ENCODE measurements at places on chromosomes 3 and 15. TPM values are rescaled to one million over a fixed set of nuclear protein-coding genes. Genes with fewer than 3 reads are reported as not detected.

The NME9 gene
- not detected for total RNA-seq

The GRM2 gene
- total RNA-seq: 0.26 TPM

The PPP1R14D gene
- total RNA-seq: not detected

The ANKUB1 gene
- total RNA-seq: not detected

The SLC51B gene
- not detected for total RNA-seq

The SLC12A1 gene
- not detected for total RNA-seq

The RPL32 gene
- total RNA-seq: 1,369 TPM

DNA sequence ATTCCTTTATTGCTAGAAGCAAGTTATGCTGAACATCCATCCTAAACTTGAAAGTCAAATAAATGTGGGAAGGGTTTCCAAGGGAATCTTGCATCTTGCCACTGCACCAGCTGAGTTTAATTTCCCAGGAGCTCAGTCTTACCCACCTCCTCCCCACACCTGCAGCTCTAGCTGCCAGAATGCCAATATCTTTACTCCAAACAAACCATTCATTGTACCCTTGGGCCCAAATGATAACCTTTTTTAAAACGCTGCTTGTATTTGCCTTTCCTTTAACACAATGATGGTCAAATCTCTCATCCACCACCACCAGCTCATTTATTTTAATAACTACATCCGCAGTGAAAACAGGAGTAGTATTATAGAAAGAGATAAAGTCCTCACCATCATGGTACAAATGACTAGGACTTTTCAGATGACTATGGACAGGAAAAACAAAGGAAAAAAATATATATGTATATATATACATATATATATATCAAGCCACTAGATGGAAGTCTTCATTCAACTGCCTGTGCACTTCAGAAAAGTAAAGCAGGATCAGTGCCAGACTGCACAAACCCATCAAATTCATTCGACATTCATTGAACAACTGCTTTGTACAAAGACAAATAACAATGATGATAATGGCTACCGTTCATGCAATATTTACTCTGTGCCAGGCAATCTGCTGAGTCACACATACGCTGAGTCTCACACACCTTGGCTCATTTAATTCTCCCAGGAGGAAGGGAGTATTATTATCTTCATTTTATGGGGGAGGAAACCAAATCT is 44.0 kb downstream of the BFSP2 start:
- H3K4me1 ChIP-seq: peaks cover 23% of the 10 kb centered on the region
- H3K27me3 ChIP-seq: no peaks in the 10 kb centered on the region
- H3K36me3 ChIP-seq: no peaks in the 10 kb centered on the region
- DNase-seq: peak; percentile 50

DNA sequence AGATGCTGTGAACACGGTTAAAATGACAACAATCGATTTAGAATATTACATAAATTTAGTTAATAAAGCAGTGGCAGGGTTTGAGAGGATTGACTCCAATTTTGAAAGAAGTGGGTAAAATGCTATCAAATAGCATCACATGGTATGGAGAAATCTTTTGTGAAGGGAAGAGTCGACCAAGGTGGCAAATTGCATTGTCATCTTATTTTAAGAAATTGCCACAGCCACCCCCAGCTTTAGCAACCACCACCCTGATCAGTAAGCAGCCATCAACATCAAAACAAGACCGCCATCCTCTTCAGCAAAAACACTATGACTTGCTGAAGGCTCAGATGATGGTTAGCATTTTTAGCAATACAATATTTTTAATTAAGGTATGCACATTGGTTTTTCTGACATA is 5.7 kb upstream of the CCR5 start:
- no peak overlapping the region for H3K4me3 ChIP-seq
- no peaks in the 10 kb centered on the region for H3K27me3 ChIP-seq
- no peak overlapping the region for H3K27ac ChIP-seq
- no peak for DNase-seq
- no peaks in the 10 kb centered on the region for H3K4me1 ChIP-seq

GRCh38 chr3:134511500-134511899 is 25.6 kb downstream of the CEP63 start:
- no peak overlapping the region for H3K4me3 ChIP-seq
- H3K4me1 ChIP-seq: no peaks in the 10 kb centered on the region
- DNase-seq: no peak
- H3K36me3 ChIP-seq: no peaks in the 10 kb centered on the region

DNA sequence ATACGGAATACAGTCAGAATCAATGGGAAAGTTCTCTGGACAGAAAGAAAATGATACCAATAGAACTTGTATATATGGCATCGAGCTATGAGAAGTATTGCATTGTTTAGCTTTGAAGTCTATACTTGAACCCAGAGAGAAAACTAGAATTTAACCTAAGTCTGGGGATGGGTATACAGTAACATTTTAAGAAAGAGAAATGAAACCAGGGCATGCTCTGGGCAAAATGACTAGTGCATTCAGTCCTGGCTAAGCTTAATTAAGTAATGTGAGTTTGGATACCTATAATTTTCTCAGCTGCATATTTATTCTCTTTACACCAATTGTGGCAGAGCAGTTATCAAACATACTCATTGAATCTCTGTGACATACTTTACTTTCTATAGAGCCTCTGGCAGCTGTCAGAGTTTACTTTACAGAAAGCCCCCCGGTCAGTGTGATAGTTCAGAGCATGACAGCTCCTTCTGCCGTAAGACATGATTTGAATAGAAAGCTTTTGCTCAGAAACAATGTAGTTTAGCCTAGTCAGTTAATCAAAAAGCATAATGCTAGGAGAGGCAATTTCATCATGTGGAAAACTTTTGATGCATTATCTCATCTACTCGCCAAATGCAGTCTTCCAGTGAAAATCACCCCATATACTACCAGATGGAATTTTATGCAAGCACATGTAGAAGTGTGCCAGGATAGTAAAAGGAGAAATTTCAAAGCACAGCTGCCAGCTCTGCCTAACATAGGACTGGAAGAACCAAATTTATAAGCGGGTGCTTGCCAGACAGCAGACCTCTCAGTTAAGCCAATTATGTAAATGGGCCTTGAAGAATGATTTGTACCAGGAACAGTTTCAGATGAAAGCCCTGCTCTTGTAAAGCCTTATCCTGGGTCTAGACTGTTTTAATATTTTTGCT is 40.7 kb downstream of the OXSM start:
- no peaks in the 10 kb centered on the region for H3K27me3 ChIP-seq
- H3K27ac ChIP-seq: no peak overlapping the region
- H3K4me3 ChIP-seq: no peak overlapping the region
- no peaks in the 10 kb centered on the region for H3K4me1 ChIP-seq

DNA sequence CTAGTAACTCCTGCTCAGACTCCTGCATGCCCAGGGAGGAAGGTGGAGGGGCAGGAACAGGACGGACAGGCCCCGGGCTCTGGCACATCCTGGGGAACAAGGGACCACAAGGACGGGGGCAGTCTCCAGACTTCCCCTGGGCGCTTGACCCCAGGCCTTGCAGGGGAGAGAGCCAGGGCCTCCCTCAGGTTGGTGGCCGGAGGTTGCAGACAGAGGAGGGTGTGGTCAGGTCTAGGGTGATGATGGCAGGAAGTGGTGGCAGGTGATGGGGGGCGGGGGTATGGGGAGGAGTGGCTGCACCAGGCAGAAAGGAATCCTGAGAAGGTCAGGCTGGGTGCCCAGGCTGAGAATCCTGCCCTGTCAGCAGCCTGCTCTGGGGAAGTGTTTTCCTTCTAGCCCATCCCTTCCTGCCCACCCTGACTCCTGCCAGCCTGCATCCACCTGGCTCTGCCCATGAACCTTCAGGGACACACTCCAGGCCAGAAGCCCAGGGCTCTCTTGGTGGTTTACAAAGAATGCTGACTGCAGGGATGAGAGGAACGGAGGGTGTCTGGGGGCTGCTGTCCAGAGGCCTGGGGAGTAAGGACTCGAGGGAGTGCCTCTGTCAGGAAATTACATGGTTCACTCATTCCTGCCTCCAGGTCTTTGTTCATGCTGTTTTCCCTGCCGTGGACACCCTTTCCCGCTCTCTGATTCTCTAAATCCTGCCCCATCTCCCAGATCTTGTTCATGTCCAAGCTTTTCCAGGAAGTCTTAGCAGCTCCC is 15.8 kb downstream of the LOXL1 start:
- no peaks in the 10 kb centered on the region for H3K36me3 ChIP-seq
- DNase-seq: no peak
- H3K27me3 ChIP-seq: no peaks in the 10 kb centered on the region
- no peak overlapping the region for H3K27ac ChIP-seq
- H3K4me1 ChIP-seq: no peaks in the 10 kb centered on the region
- no peak overlapping the region for H3K4me3 ChIP-seq

Data from body of pancreas (tissue), 4 donors.